ENCODE measurements at places on chromosomes 3 and 15.

DNA sequence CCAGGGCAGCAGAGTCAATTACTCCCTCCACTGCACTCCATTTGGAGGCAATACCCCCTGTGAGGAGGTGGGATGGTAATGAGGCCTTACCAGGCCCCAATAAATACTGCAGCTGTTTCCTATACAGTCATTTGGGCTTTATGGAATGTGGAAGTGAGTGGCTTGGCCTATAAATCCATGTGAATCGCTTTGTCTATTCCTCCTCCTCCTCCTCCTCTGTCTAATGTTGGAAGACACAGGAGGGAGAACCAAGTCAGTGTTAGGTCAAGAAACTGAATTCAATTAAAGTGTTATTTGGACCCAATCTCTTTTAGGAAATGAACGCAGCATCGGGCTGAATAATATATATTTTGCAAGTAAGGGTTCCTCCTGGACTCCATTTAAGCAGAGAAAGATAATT is 17.3 kb upstream of the SRGAP3 start:
- peaks cover 20% of the 10 kb centered on the region for H3K27me3 ChIP-seq
- peaks cover 3% of the 10 kb centered on the region for H3K4me1 ChIP-seq
- no peaks in the 10 kb centered on the region for H3K36me3 ChIP-seq
- no peak overlapping the region for H3K4me3 ChIP-seq

DNA sequence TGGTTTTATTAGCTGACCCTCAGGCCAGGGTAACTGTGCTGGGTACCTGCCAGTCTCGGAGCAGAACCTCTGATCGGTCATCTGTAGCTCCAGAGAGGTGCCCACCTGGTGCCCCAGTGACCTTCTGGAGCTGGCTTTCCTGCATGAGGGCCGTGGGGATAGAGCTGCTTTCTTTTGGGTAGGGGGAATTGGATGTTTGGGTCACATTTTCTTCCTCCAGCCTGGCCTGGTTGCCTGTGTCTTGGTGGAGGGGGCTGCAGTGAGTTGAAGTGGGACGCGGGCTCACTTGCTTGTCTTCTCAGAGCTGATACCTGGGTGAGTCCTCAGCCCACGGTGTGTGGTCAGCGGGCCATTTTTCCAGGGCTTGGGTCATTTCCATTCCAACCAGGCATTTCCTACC is 2.6 kb downstream of the ZNF710 start:
- H3K27ac ChIP-seq: no peak overlapping the region
- no peak for DNase-seq
- H3K27me3 ChIP-seq: no peaks in the 10 kb centered on the region

DNA sequence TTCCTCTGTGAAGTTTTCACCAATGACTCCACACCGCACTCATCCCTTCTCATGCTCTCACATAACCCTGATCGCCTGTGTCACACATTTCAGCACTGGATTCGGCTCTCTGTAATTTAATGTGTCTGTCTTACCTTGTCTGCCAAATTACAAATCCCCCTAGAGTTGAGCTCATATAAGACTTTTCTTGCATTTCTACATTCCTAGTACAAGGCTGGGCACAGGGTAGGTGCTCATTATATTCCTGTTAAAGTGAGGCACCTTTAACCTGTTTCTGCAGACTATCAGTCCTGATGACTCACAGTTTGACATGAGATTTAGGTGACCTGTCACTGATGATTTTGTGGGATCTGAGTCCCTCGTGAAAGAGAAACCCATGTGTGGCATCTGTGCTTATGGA is 22.6 kb downstream of the TGM5 start:
- no peak for DNase-seq
- H3K27ac ChIP-seq: no peak overlapping the region
- peaks cover 3% of the 10 kb centered on the region for H3K27me3 ChIP-seq
- no peaks in the 10 kb centered on the region for H3K36me3 ChIP-seq
- H3K4me3 ChIP-seq: no peak overlapping the region
- peaks cover 21% of the 10 kb centered on the region for H3K4me1 ChIP-seq

DNA sequence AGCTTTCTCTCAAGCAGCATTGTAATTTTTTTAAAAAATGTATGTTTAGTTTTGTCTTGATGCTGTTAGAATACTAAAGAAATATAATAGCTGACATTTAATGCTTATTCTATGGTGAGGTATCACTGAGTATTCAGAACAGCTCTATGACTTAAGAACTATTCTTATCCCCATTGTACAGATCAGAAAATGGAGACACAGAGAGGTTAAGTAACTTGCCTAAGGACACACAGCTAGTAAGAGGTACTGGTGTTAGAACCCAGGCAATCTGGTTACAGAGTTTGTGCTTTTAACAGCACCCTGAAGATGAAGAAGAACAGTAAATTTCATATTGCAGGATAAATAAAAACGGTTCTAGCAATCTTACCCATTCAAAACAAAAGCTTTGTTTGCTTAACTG is 15.5 kb downstream of the PLA2G4D start:
- no peak overlapping the region for H3K4me3 ChIP-seq
- H3K36me3 ChIP-seq: no peaks in the 10 kb centered on the region
- H3K27ac ChIP-seq: no peak overlapping the region
- no peak for DNase-seq
- no peaks in the 10 kb centered on the region for H3K4me1 ChIP-seq

- no peaks in the 10 kb centered on the region for H3K36me3 ChIP-seq
- no peaks in the 10 kb centered on the region for H3K4me1 ChIP-seq
- no peak overlapping the region for H3K27ac ChIP-seq
- no peak overlapping the region for H3K4me3 ChIP-seq
- no peak for DNase-seq
Observed at GRCh38 chr15:29664406-29664805, 157.9 kb downstream of the TJP1 start.

GRCh38 chr3:105284876-105285275 is 81.8 kb upstream of the ALCAM start:
- no peak for DNase-seq
- H3K4me1 ChIP-seq: peaks cover 5% of the 10 kb centered on the region
- H3K27me3 ChIP-seq: peaks cover 2% of the 10 kb centered on the region
- H3K36me3 ChIP-seq: no peaks in the 10 kb centered on the region
- no peak overlapping the region for H3K27ac ChIP-seq
- no peak overlapping the region for H3K4me3 ChIP-seq

DNA sequence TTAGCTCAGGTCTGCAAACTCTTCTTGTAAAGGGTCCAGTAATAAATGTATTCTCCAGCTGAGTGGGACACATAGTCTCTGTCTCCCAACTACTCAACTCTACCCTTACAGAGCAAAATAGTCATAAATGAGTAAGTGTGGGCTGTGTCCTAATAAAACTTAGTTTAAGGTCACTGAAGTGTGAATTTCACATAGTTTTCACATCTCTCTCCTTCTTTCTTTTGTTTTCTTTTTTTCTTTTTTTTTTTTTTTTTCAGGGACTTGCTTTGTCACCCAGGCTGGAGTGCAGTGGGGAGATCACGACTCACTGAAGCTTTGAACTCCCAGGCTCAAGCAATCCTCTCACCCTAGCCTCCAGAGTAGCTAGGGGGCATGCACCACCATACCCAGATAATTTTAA is 1.9 kb upstream of the ACTL6A start:
- no peak overlapping the region for H3K27ac ChIP-seq
- no peak for DNase-seq
- peaks cover 19% of the 10 kb centered on the region for H3K27me3 ChIP-seq
- peaks cover 3% of the 10 kb centered on the region for H3K36me3 ChIP-seq
- no peak overlapping the region for H3K4me3 ChIP-seq

DNA sequence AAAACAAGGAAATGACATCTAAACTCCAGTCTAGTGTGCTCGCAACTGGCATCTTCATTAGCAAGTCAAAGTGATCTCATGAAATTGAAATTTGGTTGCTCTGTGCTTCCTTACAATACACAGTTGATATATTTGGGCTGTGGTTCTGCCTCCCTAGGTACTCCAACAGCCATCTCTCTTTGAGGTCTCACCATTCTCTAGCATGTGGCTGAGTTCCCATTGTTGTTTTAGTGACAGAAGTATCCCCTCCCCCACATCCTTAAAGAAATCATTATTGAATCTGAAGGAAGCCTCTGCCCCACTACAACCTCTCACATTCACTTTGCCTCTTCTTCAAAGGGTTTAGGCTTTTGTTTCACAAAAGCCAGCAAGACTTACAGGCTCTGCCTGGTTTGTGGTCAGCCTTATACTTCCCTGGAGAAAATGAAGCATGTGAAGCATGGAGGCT is 516.5 kb downstream of the NLGN1 start:
- no peak overlapping the region for H3K27ac ChIP-seq
- no peak for DNase-seq
- no peaks in the 10 kb centered on the region for H3K36me3 ChIP-seq
- no peaks in the 10 kb centered on the region for H3K4me1 ChIP-seq
- no peak overlapping the region for H3K4me3 ChIP-seq

- no peaks in the 10 kb centered on the region for H3K27me3 ChIP-seq
- H3K27ac ChIP-seq: no peak overlapping the region
- no peak for DNase-seq
Observed at GRCh38 chr3:175041369-175041768, 182.2 kb downstream of the NAALADL2 start.

Data from activated T-helper 2 cell treated with anti-CD3 and anti-CD28 coated beads, Interferon-gamma antibody, Interleukin-2, Interleukin-4, amounts not matched to agents 10 μg/mL and 5 μg/mL and 100 μg/mL, durations not matched to agents 14 hours and 24 hours and 36 hours (primary cell).